ENCODE measurements at places on chromosomes 2 and 18.

DNA sequence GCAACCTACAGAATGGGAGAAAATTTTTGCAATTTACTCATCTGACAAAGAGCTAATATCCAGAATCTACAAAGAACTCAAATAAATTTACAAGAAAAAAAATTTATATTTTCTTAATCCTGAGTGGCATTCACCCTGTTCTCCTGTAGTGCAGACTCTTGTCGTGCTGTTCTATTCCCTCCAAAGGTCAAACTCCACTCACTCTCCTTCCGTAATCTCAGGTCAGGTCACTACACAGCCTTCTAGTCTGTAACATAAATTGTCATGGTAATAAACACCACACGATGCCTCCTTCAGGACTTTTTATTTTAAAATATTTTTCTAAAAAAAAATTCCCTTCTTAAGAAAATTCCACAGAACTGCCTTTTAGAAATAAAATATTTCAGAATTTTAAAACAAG, 417.9 kb upstream of the GCFC2 start:
- no peak for DNase-seq

- DNase-seq: no peak
Observed at GRCh38 chr18:49652881-49653724, 91.2 kb downstream of the LIPG start.

DNA sequence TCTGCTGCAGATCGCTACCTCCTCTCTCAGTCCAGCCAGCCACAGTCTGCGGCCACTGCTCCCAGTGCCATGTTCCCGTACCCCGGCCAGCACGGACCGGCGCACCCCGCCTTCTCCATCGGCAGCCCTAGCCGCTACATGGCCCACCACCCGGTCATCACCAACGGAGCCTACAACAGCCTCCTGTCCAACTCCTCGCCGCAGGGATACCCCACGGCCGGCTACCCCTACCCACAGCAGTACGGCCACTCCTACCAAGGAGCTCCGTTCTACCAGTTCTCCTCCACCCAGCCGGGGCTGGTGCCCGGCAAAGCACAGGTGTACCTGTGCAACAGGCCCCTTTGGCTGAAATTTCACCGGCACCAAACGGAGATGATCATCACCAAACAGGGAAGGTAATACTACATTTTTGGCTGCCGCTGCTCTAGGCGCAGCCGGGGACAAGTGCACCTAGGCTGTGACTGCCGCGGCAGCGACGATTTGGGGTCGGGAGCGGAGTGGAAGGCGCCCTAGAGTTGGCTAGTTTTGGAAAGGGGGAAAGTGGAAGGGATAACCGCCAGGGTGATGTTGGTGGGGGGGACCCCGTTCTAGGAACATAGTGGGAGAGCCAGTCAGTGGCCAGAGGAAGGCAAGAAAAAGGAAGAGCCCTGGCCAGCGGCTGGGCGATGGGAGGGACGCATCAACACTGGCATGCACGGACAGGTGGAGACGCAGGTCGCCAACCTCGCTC, 776 bp downstream of the TBR1 start:
- DNase-seq: no peak

GRCh38 chr2:159139216-159139933, 147.1 kb downstream of the WDSUB1 start:
- DNase-seq: no peak

- DNase-seq: no peak
Observed at GRCh38 chr18:78871618-78872017, 108.0 kb upstream of the SALL3 start.

GRCh38 chr2:56474412-56475158, 290.8 kb downstream of the CCDC85A start:
- DNase-seq: no peak

GRCh38 chr2:202122980-202123720, 50.1 kb downstream of the KIAA2012 start:
- DNase-seq: no peak

- DNase-seq: no peak
Observed at GRCh38 chr2:190835303-190835930, 45.2 kb upstream of the GLS start.

GRCh38 chr18:75408554-75409506, 18.7 kb downstream of the SMIM21 start:
- DNase-seq: no peak

DNA sequence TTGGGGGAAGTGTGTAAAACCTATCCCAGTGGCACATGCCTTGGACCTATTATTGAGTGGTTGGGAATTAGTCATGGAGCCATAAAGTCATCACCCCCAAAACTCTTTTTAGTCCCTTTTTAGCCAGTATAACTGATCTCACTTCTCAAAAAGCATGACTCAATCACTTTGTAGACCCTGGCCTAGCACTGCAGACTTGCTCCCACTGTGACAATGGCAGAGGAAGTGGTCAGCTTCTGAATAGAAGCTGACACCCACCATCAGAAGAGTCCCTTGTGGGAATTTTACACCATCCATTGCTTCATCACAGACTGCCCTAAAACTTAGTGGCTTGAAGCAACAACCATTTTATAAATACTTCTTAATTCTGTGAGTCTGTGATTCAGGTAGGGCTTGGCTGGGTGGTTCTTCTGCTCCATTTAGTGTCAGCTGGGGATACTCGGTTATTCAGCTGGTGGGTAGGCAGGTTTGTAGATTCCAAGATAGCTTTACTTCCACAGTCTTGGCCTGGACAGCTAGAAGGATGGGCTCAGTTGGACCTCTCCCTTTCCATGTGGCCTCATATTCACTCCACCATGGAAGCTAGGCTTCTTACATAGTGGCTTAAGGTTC, 10.8 kb upstream of the ITGA6 start:
- DNase-seq: no peak

DNA sequence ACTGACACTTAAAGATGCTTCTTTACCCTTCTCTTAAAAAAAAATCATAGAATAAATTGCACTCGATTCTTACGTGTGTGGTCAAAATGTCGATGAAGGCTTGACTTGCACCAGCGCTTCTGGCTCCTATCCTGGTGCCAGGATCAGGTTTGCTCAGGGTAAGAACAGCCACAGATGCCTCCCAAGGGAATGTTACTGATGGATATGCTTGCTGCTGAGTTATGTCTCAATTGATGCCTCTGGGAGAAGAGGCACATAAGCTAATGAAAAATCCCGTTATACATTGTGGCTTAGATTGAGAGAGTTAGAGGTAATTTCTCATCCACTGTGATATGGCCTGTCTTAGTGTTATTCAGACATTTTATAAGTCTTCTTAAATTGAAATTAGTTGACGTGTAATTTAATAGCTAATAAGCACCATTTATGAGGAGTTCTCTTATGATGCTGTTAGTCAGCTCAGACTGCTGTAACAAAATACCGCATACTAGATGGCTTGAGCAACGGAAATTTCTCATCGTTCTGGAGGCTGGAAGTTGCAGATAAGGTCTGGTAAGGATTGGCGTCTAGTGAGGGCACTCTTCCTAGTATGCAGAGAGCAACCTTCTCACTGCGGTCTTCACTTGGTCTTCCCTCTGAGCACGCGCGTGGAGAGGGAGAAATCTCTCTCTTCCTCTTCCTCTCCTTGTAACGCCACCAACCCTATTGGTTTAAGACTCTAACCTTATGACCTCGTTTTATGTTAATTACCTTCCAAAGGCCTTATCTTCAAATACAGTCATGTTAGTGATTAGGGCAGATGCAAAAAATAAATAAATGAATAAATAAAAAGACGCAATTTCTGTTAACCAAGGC, 116.6 kb upstream of the NOSTRIN start:
- DNase-seq: no peak

GRCh38 chr18:24609254-24609653, 148.8 kb downstream of the HRH4 start:
- no peak for DNase-seq

DNA sequence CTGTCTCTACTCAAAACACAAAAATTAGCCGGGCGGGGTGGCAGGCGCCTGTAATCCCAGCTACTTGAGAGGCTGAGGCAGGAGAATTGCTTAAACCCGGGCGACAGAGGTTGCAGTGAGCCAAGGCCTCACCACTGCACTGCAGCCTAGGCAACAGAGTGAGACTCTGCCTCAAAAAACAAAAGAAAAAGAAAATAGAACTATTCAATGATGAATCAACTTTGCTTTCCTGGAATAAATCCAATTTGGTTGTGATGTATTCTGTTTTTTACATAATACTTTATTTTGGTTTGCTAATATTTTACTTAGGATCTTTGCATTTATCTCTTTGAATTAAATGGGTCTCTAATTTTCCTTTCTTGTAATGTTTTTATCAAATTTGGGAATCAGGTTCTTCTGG, 86.3 kb upstream of the MBOAT2 start:
- no peak for DNase-seq

GRCh38 chr2:11534071-11534745, 363 bp downstream of the GREB1 start:
- DNase-seq: no peak

DNA sequence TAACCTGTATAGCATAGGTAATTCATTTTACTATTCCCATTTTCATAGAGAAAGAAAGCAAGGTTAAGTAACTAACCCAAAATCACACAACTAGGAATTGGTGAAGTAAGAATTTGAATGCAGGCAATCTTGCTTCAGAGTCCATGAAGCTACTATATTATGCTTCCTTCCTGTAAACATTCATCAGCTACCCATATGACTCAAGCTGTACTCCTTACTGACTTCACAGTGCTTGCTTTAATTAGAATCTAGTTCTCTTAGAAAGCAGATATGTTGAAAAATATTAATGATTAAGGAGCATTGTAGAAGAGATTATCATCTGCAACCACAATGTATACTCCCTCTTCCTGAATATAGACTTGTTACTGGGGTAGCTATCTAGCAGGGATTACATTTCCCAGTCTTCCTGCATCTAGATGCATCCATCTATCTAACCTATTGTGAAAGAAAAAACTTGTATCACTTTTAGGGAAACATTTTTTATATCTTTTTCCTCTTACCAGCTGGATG, 961.6 kb upstream of the CHAC2 start:
- no peak for DNase-seq

DNA sequence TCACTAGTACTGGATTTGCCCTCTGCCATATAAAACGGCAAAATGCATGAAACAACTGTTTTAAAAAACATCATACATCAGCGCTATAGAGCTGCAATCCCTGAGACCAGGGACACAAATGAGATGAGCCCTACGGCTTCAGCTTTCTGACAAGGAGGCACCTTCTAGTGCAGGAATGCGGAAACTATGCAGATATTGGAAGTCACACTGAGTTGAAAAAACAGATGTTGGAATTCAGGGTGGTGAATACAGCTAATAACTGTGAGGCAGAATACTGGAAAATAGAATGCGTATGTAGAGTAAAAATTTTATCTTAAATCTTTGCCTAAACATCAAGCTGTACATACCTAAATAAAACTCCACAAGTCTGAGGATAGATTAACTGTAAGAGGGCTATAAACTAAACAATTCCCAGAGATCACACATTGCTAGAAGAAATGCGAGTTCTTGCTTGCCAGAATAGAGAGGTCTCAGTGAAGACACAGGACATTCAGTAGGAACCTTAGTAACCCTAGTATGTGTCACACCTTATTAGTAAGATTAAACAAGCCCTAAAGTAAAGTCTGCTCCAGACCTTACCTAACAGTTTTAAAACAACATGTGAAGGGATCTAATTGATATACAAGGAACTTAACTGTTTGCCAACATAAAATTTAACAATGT, 541.4 kb upstream of the DDX18 start:
- no peak for DNase-seq

GRCh38 chr2:117058366-117058765, 756.1 kb upstream of the DDX18 start:
- DNase-seq: no peak

DNA sequence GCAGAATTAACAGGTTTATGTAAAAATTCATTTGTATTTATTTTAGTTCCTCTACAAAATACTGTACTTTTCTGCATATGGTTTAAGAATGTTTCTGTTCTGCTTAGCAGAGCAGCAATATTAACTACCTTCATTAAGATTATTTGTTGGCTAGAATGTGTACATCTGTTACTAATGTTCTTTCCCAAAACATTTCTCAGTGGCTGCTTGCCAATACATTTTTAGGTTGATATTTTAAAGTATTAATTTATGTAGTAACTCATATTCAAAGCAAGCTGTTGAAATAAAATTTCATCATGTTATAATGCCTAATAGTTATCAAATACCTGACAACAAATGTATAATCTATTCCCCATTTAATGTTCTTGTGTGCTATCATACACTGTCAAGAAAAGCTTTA, 40.3 kb downstream of the PRKD3 start:
- DNase-seq: no peak

All from stimulated activated CD8-positive, alpha-beta memory T cell treated with anti-CD3 and anti-CD28 coated beads, Interleukin-4, amount 100 ng/mL, for 1 hour (primary cell).